ENCODE measurements at places on chromosomes 2 and 18.

GRCh38 chr2:233801357-233802131 lies 23.4 kb downstream of the MROH2A start:
- no peak for DNase-seq

DNA sequence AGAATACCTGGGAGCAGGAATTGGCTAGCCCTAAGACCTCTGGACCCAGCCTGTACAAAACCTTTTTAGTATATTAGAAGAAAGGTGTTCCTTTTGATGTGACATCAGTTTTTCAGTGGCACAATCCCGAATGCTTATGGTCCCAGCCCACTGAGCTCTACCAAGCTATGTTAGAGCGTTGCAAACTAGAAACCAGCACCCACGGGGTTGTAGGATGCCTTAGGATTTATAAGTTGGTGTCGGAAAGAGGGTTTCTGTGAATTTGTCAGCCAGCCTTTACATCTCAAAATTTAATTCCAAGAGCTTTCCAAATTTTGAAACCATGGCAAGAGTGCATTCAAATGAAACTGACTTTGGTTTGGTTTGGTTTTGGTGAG lies 499 bp upstream of the LMAN1 start:
- no peak for DNase-seq

GRCh38 chr2:170707821-170708795 lies 7.0 kb upstream of the SP5 start:
- DNase-seq, result no peak

DNA sequence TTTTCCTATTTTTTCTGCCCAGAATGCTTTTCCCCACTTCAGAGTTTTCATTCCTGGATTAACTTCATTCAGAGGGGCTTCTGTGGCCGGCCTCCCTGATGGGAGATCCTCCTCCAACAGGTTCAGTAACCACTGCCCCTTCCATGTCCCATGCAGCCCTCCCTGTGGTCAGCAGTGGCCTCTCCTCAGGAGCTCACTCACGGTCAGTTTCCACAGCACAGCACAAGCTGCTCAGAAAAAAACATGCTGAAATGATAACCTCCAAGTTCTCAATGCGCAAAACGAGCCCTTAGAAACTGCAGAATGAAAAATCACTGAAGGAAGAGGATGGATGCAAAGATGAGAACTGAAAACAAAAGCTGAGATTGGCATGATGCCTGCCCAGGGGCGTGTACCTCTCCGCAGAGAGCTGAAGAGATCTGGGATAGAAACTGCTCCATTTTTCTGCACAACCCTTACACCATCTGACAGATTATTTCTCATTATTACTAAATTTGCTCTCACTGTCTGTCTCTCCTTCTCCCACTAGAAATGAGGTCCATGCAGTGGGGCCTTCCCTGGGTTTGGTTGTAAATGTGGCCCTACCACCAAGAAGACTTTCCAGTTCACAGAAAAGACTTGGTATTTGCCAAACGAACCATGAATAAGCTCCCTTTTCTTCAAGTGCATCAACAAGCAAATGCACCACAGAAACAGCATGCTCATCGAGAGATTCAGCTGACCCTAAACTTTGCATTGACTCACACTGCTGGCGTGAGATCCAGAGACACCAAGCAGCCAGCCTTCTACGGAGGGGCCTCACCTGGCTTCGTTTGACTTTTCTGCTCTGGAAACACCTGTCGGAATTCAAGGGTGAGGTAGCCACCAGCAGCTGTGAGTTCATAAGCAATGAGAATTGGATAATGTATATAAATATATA lies 51.5 kb downstream of the TMEM18 start:
- DNase-seq, result no peak

DNA sequence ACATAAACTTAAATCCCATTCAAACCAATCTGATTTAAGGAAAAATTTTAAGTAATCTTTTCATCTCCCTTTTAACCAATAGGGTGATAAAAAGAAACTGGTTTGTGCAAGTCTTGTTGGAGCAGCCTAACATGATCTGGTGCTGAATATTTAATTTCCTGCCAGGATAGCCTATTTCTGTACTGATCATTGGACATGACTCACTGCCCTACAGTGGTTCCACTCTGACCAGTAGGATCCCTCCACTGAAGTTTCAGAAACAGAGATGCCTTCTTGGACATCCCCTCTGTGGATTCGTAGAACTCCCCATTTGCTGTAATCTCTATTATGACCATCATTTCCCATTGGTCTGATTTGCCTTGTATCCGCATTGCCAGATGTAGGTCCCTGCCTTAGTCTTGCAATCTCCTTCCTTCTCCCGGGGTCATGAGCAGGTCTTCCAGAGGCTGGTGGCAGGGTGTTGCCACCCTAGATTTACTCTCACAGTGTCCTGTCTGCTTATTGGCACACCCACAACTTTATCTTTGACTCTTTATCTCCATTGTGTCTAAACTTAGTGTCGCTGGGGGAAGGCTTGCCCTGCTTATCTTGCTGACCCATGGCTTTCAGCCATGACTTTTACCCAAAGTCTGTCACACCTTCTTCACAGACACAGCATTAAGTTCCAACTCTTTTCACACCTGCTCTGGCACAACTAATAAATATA lies 12.3 kb upstream of the SETBP1 start:
- DNase-seq, result peak; percentile 25

DNA sequence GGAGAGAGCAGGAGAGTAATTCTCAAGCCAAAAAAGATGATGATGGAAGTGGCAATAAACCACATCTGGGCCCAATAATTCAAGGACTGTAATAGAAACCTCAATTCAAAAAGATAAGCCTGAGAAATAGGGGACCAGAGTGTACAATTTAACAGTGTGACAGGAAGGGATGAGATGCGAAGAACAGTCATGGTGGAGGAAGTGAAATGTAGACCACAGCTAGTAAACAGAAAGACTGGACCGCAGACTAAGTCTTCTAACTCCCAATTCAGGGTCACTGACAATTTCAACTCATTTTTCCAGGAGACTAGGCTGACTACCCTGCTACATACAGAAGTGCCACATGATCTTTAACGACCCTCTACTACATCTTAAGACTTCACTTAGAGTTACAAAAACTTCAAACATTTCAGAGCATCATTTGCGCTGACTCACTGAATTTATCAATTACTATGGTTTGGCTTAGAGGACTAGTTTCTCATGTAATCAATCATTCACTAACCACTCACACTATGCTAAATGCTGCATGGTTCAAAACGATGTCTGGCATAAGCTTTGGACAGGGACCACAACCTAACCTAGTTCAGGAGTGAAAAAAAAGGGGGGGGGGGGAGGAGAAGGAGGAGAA lies 9.0 kb downstream of the CUL3 start:
- no peak for DNase-seq

- DNase-seq, result peak; percentile 27
Measured at GRCh38 chr18:6994771-6995430, 122.7 kb downstream of the LAMA1 start.

GRCh38 chr18:45161850-45162249 lies 453.4 kb upstream of the SLC14A2 start:
- DNase-seq, result no peak

DNA sequence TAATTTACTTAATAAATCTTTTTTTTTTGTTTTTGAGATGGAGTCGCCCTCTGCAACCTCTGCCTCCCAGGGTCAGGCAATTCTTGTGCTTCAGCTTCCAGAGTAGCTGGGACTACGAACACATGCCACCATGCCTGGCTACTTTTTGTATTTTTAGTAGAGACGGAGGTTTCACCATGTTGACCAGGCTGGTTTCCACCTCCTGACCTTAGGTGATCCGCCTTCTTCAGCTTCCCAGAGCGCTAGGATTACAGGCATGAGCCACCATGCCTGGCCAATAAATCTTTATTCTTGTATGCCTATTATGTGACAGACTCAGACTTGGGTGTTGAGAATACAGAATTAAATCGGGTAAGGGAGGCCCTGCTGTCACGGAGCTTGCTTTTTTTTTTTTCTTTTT lies 16.7 kb upstream of the ASXL2 start:
- no peak for DNase-seq

GRCh38 chr18:54269893-54270844 lies 852 bp downstream of the POLI start:
- peak; percentile 35 for DNase-seq

GRCh38 chr2:46874236-46874929 lies 41.2 kb downstream of the MCFD2 start:
- no peak for DNase-seq

DNA sequence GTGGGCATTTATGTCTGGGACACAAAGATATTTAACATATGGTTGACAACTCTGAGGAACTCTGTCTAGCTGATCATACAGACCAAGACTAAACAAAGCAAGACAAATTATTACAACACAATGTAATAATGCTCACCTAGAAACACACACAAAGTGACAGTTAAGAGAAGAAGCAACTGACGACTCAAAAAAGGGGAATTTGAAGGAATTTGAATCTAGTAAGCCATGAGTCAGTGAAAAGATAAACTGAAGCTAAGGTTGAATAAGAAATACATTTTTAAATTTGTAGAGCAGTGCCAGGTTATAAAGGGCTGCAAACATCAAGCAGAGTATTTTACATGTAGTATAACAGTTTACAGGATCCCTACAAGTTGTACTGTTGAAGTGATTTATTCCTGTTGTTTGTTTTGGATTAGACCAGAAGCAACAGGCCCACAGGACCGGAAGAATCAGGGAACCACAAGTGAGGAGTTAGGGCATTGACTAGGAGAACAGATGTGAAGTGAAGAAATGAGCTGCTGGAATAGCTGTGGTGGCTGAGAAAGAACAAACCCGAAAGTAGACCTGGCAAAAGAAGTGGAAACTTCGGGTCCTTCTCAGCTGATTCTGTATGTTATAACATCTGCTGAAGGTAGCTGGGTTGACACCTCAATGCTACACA lies 35.6 kb downstream of the IFIH1 start:
- peak; percentile 39 for DNase-seq

DNA sequence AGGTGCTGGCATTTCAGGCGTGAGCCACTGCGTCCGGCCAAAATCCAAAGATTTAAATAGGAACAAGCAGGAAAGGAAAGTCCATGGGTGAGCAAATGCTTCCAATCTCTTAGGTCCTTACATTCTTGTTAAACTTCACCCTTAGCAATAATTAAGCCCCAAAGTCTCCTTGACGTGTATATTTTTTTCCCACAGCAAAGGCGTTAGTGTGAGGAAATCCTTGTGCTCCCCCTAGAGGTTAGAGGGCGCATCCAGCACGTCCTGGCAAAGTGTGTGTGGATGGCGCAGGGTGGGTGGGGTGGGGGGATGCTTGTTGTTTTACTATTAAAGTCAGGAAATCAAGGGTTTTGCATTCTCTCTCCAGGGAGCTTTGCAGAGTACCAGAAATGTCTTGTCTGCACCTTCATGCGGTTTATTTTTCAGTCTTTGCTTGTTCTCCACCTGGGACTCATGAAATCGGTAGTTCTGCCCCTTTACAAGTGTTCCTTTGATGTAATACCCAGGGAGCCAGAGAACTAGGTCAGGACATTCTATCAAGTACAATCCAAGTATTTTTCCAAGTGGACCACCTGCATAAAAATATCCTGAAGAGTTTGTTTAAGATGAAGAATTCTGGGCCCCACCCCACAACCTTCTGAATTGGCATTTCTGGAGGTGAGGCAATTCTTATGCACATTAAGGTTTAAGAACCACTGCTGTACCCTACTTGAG lies 22.2 kb upstream of the ITSN2 start:
- DNase-seq, result peak; percentile 74

GRCh38 chr18:67553437-67553836 lies 36.9 kb upstream of the DSEL start:
- no peak for DNase-seq

DNA sequence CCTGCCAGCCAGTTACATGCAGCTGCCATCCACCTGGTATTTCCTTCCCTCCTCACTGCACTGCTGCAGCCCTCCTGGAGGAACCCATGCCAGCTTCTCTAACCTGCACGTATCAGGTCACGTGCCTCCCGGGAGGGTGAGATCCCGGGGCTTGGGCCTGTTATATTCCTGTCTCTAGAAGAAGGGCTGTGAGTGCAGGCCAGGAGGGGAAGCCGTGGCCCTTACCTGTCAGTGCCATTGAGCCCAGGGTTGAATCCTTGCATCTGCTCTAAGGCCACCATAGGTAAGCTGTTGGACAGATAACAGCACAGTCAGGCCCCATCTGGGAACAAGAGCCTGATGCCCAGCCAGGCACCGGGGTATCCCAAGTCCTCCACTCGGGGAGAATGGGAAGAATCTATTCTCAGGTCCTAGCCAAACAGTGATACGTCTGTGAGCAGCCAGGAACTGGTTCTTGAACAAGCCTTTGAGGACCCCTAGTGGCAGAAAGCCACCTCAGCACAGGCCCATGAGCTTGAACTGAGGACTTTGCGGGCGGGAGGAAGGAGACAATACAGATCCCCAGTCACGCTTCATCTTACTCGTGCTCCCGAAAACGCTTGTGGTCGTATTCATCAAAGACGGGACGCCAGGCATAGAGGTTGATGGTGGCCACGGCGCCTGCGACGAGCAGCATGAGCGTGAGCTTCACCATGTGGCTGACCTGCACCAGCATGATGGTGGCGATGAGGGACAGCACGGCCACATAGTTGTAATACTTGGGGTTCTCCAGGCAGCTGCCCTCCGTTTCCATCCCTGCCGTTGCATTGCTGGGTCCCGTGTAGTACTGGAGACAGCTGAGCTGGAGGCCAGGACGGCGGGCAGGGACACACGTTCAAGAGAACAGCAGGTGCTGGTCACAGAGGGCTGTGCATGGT lies 34.4 kb downstream of the CENPO start:
- peak; percentile 94 for DNase-seq
